ENCODE measurements at places on chromosomes 5 and 9.

DNA sequence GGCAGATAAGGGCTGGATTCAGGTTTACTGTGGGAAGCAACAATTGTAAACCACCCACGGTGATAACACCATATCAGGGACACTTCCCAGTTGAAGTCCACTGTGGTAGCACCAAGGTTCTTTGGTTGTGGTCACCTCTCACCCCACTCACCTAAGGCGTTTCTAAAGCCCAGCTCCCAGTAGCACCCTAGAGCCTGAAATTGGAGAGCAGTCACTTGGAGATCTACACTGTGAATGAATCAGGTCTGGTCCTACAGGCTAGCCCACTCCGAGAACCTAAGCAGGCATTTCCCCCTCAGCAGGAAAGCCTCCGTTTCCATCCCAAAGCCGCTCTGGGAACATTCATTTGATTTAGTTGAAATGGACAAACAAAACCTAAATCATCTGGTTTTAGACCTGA lies 191.3 kb downstream of the TTC39B start:
- no peak for DNase-seq

GRCh38 chr5:148760945-148761638 lies 65.3 kb upstream of the ADRB2 start:
- DNase-seq: no peak

DNA sequence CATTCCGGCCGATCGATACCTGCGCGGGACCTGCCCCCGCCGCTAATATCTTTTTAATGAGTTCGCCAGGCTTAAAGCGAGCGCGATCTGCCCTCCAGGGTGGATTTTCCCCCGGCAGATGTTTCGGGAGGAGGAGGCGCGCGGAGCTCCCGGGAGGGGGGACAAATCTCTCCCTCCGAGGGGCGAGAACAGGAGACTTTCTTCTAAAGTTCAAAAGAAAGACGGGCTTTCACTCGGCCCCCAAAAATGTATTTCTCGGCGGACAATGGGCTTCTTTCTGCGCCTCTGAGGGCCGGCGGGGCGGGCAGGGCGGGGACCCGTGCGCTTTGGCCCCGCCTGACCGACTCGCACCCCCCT lies 4.1 kb upstream of the PRDM12 start:
- no peak for DNase-seq

DNA sequence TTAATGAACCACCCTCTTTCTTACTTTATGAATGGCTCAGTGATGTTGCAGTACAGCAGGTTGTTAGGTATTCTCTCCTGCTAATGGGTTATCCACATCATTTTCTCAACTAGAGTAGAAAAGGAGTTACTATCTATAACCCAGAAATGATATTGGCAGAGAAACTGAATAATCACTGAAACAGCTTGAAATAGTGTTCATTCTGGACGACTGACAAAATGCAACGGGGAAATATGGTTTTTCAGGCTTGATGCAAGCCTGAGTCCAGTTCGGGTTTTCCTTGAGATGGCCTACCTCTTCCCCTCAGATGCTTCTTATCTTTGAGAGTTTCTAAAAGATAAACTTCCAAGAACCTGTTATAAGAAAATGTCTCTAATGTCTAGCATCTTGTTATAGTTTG lies 187.3 kb downstream of the RAB3C start:
- DNase-seq: no peak

DNA sequence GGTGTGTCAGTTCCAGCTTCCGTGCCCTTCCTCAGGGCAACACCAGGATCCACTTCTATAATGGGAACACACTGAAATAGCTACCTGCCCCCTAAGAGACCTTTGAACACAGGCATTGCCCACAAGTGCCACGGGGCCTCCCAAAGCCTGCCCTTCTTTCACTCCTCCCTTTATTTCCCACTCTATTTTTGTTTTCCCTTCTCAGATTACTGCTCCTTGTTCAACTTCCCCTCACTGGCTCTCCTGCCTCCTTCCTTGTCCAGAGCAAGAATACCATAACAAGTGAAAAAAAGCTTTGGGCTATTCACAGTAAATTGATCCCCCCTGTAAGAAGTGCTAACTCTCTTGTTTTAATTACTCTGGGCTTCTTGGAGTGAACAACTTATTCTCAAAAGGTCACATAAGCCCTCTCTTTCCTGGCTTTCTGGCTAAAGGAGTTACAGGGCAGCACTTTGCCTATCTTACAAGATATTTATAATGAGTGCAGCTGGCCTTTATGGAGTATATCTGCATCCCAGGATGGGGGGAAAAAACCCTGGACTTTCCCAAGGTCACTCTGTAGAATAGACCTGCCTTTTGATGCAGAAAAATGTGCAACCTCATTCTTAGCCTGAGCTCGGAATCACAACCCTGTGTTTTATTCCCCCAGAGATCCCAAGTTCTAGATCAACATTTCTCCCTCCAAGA lies 11.3 kb downstream of the CTXN3 start:
- no peak for DNase-seq

GRCh38 chr5:22560147-22560546 lies 293.0 kb downstream of the CDH12 start:
- DNase-seq: no peak

- DNase-seq: no peak
Observed at GRCh38 chr5:98187945-98188344, 585.5 kb upstream of the RGMB start.

GRCh38 chr5:160940725-160941124 lies 88.7 kb upstream of the ATP10B start:
- DNase-seq: no peak

DNA sequence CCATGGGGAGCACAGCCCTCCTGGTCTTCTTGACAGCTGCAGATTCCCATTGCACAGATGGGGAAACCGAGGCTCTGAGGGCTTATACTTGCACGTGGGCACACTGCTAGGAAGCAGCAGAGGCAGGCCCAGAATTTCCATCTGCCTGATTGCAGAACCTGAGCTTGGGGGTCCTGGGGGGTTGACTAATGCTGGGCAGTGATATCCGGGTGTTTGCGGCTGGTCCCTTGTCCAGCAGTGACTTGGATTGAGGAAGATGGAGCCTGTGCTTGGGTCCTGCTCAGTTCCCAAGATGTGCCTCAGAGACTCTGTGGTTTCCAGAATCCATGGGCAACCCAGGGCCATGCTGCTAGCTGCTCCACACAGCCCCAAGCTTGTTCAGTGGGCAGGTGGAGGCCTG lies 91.2 kb downstream of the PHF2 start:
- DNase-seq: no peak

DNA sequence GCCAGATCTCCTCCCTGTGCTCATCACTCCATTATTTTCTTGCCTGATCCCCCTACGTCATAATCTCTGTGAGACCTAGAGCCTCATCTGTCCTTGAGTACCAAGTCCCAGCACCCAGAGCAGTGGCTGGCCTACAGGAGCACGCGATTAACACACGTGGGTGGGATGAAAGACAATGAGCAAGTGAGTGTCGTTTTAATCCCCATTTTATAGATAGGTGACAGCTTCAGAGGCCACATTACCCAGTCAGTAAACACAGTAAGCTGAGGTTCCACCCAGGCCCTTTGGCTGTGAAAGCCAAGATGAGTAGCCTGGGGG lies 17.3 kb downstream of the TRUB2 start:
- DNase-seq: no peak

GRCh38 chr5:133723126-133723525 lies 110.8 kb upstream of the FSTL4 start:
- no peak for DNase-seq

- no peak for DNase-seq
Observed at GRCh38 chr5:72895758-72896157, 60.1 kb upstream of the FCHO2 start.

GRCh38 chr9:134045841-134046544 lies 20.7 kb downstream of the BRD3OS start:
- DNase-seq: no peak

DNA sequence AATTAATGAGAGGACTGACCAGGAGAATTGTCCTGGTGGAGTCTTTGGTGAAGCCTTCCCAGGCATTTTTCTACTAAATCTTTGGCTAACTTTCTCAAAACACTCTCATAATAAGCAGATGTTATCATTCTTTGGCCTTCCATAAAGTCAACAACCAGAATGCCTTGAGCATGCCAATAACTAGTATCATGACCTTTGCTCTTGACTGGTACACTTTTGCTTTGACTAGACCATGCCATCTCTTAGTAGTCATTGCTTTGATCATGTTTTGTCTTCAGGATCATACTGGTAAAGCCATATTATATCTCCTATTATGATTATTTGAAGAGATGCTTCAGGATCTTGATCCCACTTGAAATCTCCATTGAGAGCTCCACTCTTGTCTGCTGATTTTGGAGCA lies 506.9 kb downstream of the ELAVL2 start:
- no peak for DNase-seq

DNA sequence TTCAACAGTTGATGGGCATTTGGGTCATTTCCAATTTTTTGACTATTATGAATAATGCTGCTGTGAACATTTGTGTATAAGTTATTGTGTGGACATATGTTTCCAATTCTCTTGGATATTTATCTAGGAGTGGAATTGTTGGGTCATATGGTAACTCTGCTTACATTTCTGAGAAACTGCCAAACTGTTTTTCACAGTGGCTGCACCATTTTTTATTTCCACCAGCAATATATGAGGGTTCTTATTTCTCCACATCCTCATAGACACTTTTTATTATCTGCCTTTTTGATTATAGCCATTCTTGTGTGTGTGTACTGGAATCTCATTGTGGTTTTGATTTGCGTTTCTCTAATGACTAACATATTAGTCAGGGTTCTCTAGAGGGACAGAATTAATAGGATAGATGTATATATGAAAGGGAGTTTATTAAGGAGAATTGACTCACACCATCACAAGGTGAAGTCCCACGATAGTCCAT lies 14.7 kb upstream of the MED27 start:
- DNase-seq: no peak

GRCh38 chr5:143758750-143759149 lies 53.2 kb upstream of the HMHB1 start:
- DNase-seq: no peak

GRCh38 chr9:84921175-84921574 lies 251.6 kb downstream of the NTRK2 start:
- no peak for DNase-seq

DNA sequence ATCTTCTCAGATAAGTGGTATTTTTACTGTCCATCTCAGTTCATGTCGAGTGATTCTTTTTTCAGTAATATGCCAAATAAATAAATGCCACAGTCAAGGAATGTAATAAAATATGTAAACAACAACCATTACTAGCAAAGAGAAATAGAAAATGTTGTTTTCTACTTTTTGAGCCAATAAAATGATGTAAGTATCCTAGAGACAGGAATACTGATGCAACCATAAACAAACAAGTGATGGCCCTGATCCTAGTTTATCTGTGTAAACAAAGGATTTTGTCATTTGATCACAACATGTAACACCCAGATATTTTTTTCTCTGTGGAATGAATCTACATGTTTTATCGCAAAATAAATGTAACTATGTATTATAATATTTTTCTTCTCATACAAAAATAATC lies 1852.8 kb downstream of the EFNA5 start:
- DNase-seq: no peak

GRCh38 chr5:55691265-55692105 lies 20.6 kb downstream of the SLC38A9 start:
- DNase-seq: peak; percentile 20

DNA sequence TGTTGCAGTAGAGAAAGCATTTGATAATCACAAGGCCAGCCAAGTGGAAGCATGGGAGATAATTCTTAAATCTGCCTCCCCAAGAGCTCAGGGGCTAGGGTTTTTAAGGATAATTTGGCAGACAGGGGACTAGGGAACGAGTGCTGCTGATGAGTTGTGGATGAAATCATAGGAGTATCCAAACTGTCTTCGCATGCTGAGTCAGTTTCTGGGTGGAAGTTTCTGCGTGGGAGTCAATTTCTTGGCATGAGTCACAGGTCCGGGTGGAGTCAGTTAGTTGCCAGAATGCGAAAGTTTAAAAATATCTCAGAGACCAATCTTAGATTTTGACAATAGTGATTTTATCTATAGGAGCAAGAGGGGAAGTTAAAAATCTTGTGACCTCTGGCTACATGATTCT lies 112.6 kb downstream of the TMC1 start:
- no peak for DNase-seq

- no peak for DNase-seq
Observed at GRCh38 chr9:73182928-73183327, 31.3 kb downstream of the ANXA1 start.

- no peak for DNase-seq
Observed at GRCh38 chr9:130327070-130327780, 61.7 kb downstream of the HMCN2 start.

DNA sequence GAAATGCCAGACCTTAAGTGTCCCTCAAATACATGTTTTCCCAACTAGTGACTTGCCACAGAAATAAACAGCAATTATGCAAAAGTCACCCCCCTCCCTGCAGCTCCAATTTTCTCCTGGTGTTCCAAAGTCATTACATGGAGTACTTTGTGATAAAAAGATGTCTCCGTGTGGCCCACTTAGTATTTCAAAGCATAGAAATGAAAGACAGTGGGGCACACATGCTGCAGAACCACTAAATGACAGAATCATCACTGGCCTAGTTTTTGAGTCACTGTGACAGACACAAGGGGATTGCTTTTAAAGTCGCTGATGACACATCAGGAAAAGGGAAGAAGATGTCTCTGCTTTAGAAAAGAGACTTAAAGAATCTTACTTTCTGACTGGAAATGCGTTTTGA lies 323.4 kb downstream of the PSAT1 start:
- no peak for DNase-seq

- no peak for DNase-seq
Observed at GRCh38 chr9:35033101-35033500, 39.3 kb downstream of the VCP start.

DNA sequence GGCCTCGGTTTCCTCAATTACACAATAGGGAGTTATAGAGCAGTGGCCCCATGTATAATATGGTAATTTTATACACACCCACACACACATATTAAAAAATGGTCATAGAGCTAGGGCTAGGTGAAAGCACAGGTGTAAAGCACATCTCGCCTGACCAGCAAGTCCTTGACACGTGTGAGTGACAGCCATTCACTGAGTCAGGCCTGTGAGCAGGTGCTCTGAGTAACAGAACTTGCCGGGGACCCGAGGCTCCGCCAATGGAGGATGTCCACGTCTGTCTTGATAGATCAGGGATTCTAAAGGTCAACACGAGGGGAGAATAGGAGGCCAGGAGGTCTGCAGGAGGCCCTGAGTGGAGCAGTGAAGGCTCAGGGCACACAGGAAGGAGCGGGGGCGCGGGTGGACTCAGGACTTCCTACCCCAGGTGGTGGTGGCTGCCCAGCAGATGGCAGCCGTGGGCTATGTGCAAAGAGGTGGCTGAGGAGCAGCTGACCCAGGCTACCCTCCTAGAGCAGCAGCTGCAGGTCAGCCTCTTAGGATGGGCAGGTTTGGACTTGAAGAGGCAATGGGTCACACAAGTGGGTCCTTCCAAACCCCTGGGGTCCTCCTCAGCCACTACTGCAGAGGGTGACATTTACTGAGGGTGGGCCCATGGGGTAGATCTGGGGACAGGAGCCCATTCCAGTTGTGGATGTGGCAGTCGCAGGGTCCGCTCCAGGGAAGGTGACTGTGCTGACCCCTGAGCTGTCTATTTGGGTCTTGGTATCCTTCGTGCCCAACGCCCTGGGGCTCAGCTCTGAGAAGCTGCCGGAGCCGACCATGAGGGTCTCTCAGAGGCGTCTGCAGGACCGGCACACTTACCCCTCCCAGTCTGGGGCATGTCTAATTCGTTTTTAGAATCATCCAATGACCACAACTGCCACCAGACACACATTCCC lies 45.9 kb downstream of the PRRT1B start:
- peak; percentile 56 for DNase-seq

All from NCI-H1436 (cell line).